Mesenchymal stem cell (in vitro differentiated cells and primary cell): ENCODE measurements at places on chromosomes 13 and 19.

GRCh38 chr19:5204212-5204611, 136.4 kb downstream of the PTPRS start:
- DNase-seq, result no peak

DNA sequence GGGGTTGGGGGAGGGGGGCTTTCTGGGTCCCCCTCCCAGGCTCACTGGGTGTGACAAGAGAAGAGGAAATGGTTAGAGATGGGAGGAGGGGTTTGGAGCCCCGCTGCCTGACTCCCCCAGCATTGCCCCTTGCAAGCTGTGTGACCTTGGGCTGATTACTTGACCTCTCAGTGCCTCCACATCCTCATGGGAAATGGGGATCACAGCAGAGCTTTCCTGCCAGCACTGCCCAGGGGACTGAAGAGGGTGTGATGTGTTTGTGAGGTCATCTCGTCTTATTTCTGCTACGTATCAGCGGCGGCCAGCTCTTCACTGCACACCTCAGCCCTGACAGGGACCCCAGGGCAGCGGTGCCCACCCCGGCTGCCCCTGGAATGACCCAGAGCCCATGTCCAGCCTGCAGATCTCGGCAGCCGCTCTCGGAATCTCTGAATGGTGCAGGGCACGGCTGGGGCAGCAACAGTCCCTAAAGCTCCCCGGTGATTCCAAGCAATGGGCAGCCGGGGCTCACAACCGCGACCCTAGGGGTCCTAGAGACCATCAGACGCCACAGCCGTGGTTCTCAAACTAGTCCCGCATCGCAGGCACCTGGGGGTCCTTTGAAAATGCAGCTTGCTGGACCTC, 8.4 kb downstream of the PNMA8B start:
- DNase-seq, result no peak

- DNase-seq, result no peak
These were observed 7.6 kb upstream of the ERFL start for GRCh38 chr19:41935760-41936415.

GRCh38 chr19:39335168-39335548, 685 bp downstream of the GMFG start:
- no peak for DNase-seq

DNA sequence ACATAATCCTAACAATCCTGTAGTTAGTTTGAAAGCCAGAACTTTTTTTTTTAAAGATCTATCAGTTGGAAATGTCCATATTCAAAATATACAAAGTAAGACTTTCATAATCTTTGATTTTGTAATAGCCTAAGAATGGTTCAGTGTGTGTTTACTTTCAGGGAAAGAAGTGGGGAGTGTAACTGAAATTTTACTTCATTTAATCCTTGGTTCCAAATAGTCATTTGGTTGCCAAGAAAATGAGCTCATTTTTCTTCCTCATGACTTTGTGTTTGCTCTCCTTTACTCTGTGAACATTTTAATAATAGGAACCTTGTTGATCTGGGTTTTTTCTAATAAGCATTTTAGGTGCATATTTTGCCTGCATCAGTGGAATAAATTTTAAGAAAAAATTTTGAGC, 278.8 kb downstream of the SLITRK6 start:
- DNase-seq, result peak; percentile 26

DNA sequence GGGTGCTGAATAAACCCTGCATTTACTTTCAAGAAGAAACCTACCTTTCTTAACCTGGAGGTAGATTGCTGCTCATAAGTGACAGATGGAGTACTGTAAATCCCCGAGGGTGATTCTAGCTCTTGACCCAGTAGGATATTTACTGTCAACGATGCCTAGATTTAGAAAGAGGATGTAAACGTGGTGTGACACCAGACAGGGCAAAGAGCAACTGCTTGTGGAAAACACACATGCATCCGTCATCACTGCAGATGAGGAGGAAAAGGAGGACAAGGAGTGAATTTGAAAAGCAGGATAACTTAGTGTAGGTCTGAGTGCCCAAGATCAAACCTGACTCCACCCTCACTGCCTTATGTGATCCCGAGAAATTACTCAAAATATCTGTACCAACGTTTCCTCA, 9.8 kb upstream of the CLN5 start:
- no peak for DNase-seq

DNA sequence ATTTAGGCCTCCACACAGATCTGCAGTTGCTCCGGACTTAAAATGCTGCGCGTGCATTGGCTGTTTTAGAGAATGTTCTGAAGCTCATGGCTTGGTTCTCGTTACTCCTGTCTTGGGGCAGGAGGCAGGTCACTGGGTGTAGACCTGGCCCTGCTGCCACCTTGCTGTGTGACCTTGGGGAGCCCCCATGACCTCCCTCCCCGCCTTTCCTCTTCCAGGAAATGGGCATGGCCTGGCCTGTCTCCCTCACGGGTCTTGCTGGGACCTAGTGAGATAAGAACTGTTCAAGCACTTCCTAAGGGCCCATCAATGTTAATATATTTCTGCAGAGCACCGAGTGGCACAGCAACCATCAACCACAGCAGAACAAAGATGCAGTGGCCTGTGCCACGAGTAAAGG, 49.4 kb downstream of the KLF2 start:
- DNase-seq, result no peak

DNA sequence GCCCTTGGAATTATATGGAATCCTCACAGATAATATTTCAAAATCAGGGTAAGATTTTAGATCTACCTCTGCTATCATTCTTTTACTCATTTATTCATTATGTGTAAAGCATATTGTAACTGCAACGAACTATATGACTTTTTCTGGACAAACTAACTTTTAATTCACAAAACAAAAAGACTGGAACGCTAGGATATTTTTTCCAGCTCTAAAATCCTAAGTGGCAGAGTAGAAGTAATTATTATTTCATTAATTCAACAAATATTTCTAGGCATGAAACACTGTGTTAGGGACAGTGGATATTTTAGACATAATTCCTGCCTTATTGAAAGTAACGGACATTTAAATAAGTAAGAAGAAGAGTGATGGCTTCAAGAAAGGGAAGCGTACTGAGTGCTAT, 26.9 kb upstream of the SOX21 start:
- DNase-seq, result no peak

GRCh38 chr13:33186861-33187291, 98.7 kb downstream of the STARD13 start:
- peak; percentile 95 for DNase-seq

GRCh38 chr19:34274284-34274826, 20.0 kb downstream of the GARRE1 start:
- DNase-seq, result peak; percentile 48

- no peak for DNase-seq
These were observed 34.7 kb downstream of the PHF11 start for GRCh38 chr13:49530457-49530856.

GRCh38 chr19:13055213-13056051, 47.2 kb downstream of the LYL1 start:
- peak; percentile 77 for DNase-seq

DNA sequence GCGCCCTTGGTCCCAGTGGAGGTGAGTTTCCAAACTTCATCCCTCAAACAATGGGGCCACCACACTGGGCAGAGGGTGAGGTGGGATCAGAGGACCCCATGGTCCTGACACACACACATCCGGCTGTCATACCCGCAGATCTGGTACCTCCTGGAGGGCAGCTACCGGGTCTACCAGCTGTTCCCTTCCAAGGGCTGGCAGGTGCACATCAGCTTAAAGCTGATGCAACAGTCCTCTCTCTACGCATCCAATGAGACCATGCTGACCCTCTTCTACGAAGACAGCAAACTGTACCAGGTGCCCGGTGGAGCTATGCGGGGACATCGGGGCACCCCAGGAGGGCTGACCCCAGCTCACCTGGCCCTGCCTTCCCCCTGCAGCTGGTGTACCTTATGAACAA, 14.0 kb upstream of the PSMD8 start:
- no peak for DNase-seq

DNA sequence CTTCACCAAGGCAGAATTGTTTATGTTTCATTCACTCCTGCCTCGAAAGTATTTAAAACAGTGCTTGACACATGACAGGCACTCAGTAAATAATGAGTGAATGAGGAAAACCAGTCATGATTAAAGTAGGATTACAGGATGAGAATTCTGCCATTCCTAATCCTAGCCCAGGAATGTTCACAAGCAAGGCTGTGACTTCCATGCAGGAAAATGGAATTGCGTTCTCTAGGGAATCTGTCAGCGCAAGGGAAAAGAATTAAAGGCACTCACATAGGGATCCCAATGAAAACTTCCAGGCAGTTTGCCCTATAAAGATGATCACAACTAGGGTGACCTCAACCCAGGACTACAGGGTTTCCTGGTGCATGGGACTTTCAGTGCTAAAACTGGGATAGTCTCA, 143.4 kb downstream of the CYSLTR2 start:
- no peak for DNase-seq

DNA sequence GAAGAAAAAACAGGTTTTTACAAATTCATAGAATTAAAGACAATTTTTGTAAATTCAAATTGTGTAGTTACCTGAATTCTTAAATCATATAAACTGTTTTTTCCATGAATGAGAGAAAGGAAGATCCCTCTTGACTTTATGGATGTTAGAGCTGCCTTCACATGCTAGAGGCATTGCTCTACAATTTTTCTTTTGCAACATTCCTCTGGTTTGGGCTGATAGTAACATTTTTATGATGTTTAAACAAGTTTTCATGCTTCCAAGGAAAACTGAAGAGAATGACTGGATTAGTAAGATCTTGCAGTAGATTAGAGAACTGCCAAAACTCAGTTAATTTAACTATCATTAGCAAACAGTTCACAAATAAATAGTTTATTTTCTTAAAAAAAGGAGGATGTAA, 250.6 kb downstream of the GPC6 start:
- peak; percentile 33 for DNase-seq

GRCh38 chr13:109611912-109612691, 174.3 kb downstream of the IRS2 start:
- no peak for DNase-seq

DNA sequence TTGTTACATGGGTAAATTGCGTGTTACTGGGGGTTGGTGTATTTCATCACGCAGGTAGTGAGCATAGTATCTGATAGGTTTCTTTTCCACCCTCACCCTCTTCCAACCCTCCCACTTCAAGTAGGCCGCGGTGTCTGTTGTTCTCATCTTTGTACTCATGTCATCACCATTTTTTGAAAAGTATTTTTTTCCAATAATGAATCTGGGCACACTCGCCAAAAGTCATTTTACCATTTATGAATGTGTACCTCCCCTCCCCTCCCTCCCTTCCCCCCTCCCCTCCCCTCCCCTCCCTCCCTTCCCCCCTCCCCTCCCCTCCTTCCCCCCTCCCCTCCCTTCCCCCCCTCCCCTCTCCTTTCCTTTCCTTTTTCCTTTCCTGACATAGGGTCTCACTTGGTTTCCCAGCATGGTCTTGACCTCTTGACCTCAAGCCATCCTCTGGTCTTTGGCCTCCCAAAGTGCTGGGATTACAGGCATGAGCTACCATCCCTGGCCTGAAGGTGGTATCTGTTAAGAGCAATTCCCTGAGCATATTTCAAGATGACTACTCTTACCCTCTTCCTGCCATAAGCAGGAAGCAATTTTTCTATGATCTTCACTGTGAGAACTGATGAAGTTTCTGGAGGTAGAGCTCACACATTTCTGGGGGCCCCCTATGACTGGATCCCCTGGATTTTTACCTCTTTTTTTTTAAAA, 15.7 kb downstream of the ZNF627 start:
- no peak for DNase-seq

- DNase-seq, result peak; percentile 41
These were observed 575 bp downstream of the CARM1 start for GRCh38 chr19:10871711-10872545.

GRCh38 chr13:31276421-31276820, 76.6 kb downstream of the B3GLCT start:
- DNase-seq, result no peak

DNA sequence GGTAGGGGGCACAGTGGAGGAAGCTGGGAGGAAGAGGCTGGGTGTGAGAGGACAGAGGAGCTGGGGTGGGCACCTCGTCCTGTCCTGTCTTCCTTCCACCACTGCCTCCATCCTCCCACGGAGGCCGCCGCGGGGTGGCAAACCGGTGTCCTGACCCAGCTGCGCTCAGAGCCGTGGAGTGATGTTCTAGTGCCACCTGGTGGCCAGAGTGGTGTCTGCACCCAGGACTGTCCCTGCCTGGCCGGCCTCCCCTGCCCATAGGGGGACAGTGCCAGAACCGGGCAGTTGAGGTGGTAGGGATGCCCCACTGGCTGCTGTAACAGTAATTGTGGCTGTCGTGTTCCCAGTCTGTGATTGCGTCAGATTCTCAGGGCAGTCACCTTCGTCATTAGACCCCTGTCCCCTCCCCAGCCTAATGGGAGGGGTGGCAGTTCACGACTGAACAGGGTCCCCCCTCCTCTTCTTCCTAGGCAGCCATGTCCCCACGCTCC, 11.1 kb upstream of the ARRDC2 start:
- DNase-seq, result peak; percentile 73

- DNase-seq, result no peak
These were observed 5.9 kb downstream of the RPL18A start for GRCh38 chr19:17865364-17866311.

GRCh38 chr19:48302600-48302959, 22.8 kb upstream of the EMP3 start:
- no peak for DNase-seq

DNA sequence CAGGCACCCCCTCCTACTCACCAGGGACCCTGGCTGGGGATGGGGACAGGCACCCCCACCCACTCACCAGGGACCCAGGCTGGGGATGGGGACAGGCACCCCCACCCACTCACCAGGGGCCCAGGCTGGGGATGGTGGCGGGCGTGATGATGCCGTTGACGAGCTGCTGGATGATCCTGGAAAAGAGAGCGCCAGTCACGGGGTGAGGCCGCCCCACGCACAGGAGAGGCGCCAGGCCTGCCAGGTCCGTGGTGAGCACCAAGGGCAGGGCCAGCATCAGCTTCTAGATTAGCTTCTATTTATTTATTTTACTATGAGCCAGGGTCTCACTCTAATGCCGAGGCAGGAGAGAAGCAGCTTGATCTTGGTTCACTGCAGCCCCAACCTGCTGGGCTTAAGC, 10.4 kb downstream of the FGF22 start:
- DNase-seq, result no peak

- no peak for DNase-seq
These were observed 8.7 kb upstream of the SERPINE3 start for GRCh38 chr13:51330791-51331190.

DNA sequence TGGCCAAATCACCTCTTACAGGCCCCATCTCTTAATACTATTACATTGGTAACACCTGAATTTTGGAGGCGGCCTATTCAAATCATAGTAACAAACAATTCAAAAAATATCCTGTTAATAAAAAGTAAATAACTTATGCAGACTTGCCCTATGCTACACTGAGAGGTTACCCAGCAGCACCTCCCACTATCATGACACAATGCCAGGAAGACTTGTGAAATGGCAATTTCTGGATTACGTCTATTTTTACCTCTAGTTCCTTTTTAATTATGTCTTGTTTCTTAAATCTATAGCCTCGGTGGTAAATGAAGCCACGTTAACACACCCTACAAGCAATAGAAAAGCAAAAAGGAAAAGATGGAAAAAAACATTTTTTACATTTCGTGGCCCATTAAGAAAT, 6.2 kb upstream of the DZIP1 start:
- DNase-seq, result no peak

- no peak for DNase-seq
These were observed 65.6 kb downstream of the ARHGAP35 start for GRCh38 chr19:46926170-46927071.

GRCh38 chr19:45171211-45171623, 6.8 kb downstream of the TRAPPC6A start:
- DNase-seq, result no peak

- no peak for DNase-seq
These were observed 44.3 kb downstream of the ZMYM2 start for GRCh38 chr13:20002787-20003186.
